ENCODE measurements at places on chromosomes 2 and 18.

GRCh38 chr18:31702449-31702848 is 18.1 kb upstream of the B4GALT6 start:
- no peak for DNase-seq

- DNase-seq, result no peak
These were observed 720 bp downstream of the KRTCAP3 start for GRCh38 chr2:27442920-27443282.

DNA sequence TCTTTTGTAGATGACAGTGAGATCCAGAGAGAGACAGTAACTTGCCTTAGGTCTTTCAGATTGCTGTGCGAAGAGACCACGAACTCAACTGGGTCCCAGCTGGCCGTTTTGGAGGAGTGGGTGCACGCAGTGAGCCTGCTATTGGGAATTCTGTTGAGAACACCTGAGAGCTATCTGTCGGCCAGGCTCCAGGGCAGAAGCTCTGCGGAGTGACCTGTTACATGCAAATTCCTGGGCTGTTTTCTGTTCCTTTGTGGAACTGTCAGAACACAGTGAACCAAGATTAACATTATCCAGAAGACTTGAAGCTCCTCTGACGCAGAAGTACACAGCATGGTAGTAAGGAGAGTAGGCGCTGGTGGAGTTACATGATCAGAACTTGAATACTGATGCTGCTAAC is 99.5 kb upstream of the LMAN1 start:
- no peak for DNase-seq

GRCh38 chr2:237408335-237409000 is 5.5 kb downstream of the COL6A3 start:
- no peak for DNase-seq

Measured in HS-27A (cell line).